Suppressor macrophage treated with lipopolysaccharide for 1 hour (primary cell): ENCODE measurements at places on chromosomes 5 and 9.

- DNase-seq = peak; percentile 63
Observed at GRCh38 chr5:14914623-14915260, 43.2 kb upstream of the ANKH start.

- DNase-seq = no peak
Observed at GRCh38 chr5:67875601-67876000, 340.0 kb upstream of the PIK3R1 start.

DNA sequence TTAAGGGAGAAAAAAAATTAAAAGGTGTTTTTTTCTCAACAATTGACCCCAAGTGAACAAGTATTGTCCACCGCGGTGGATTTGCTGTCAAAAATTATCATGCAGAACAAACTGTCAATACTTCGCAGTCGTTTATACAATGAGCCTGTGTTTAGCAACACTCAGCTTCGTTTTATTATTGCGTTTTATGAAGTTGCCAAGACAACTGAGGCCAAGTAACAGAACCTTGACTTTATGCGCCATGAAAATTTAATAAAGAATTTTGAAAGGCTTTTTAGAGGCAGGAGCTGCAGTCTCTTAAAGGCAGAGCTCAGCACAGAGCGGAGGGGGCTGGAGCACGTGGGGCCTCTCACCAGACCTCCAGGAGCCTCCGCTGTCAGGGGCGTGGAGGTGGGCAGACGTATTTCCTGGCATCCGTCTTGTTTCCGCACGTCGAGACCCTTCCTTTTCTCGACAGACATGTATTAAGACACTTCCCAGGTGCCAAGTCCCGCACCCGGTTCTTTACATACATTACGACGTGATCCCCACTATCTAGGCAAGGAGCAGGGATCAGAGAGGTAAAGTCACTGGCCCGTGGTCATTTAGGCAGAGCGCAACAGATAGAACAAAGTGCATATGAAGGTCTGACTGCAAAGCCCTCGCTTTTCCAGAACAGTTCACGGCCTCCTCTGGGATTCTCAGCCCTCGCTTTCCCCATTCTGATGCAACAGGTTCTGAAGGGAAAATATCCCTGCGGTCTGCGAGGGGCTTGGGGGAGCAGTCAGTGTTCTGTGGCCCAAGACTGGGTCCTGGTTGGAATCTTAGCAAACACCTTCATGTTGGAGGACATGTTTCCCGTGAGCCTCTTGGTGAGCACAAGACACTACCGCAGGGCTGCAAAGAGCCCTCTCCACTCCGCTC lies 164.4 kb downstream of the DAB2IP start:
- DNase-seq = no peak

GRCh38 chr5:111320953-111321352 lies 96.8 kb downstream of the CAMK4 start:
- DNase-seq = no peak

DNA sequence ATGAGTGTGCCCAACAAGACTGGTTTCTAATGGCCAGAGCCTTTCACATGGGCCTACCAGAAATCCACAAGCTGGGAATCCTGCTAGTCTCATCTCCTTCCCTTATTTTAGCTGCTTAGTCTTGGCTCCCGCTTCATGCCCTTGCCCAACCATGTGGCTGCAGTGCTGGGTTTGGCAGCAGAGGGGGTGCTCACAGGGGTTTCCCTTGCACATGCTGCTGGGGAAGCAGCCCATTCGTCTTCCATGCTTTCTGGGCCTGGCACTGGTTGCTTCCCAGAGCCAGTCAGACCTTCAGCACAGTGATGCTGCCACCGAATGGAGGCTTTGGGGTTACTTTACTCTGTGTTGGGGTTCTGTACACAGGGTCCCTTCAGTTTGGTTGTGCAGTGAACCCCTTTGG lies 26.3 kb downstream of the SLC46A2 start:
- peak; percentile 64 for DNase-seq
